ENCODE measurements at places on chromosomes 2 and 18. TPM values are rescaled to one million over a fixed set of nuclear protein-coding genes. Genes with fewer than 3 reads are reported as not detected.

Gene EPB41L3
- total RNA-seq: 0.18 TPM

Gene FSHR
- total RNA-seq: not detected

Gene SP110
- 3.0 TPM for total RNA-seq

Gene NGEF
- not detected for total RNA-seq

Gene ATP6V1B1
- 1.6 TPM for total RNA-seq

Gene VWA3B
- not detected for total RNA-seq

Gene ZSWIM2
- not detected for total RNA-seq

Gene NPPC
- total RNA-seq: 8.5 TPM

Gene CPO
- not detected for total RNA-seq

Gene TUBA3E
- total RNA-seq: not detected

- H3K4me1 ChIP-seq: no peaks in the 10 kb centered on the region
- H3K36me3 ChIP-seq: no peaks in the 10 kb centered on the region
- no peak for DNase-seq
- no peak overlapping the region for H3K27ac ChIP-seq
- no peaks in the 10 kb centered on the region for H3K27me3 ChIP-seq
Observed at GRCh38 chr2:172100935-172101820, 1.5 kb downstream of the DLX2 start.

DNA sequence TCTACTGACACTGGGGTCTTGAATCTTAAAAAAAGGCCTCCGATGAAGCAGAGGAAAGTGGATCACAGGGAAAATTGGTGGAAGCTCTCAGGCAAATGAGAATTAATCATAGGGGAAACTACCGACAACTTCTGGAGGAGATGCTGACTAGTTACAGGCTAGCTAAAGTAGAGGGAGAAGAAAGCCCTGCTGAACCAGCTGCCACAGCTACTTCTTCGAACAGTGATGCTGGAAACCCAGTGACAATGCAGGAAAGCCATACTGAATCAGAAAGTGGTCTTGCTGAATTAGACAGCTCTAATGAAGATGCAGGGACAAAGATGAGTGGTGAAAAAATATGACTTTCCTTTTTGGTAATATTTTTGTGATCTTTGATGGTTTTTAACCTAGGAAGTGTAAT, 44.9 kb upstream of the SLC3A1 start:
- H3K4me3 ChIP-seq: no peak overlapping the region
- no peak overlapping the region for H3K27ac ChIP-seq
- peaks cover 10% of the 10 kb centered on the region for H3K36me3 ChIP-seq
- peaks cover 11% of the 10 kb centered on the region for H3K4me1 ChIP-seq
- H3K27me3 ChIP-seq: no peaks in the 10 kb centered on the region
- no peak for DNase-seq

GRCh38 chr18:57210107-57210715, 63.3 kb downstream of the BOD1L2 start:
- H3K27me3 ChIP-seq: no peaks in the 10 kb centered on the region
- no peak overlapping the region for H3K27ac ChIP-seq
- H3K4me1 ChIP-seq: peaks cover 2% of the 10 kb centered on the region
- H3K36me3 ChIP-seq: no peaks in the 10 kb centered on the region
- DNase-seq: peak; percentile 31

- H3K27ac ChIP-seq: no peak overlapping the region
- H3K27me3 ChIP-seq: no peaks in the 10 kb centered on the region
- no peak overlapping the region for H3K4me3 ChIP-seq
- H3K4me1 ChIP-seq: no peaks in the 10 kb centered on the region
- H3K36me3 ChIP-seq: peaks cover 12% of the 10 kb centered on the region
Observed at GRCh38 chr2:241296767-241297166, 18.7 kb downstream of the HDLBP start.

DNA sequence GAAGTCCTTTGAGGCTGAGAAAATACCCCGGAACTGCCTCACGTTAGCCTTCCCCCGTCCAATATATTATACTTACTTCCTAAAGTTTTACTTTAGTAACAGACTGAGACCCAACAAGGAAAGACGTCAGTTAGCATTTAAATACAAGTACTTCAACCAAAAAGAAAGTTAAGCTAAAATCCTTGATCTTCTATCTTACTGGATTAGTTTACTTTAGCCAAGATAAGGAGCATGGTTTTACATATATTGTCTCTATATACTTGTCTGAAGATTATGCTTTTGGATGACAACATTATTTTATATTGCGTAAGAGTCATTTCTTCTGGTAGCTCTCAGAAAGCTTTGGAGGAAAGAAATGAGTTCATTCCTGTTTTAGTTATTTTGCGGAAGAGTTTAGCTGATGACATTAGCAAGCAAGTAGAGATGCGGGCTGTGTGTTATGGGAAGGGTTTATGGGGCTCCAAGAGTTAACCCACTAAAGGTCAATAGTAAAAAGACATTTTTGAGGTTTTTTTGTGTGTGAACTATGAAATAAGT, 532.9 kb downstream of the ZNF516 start:
- DNase-seq: no peak
- no peaks in the 10 kb centered on the region for H3K27me3 ChIP-seq
- no peak overlapping the region for H3K27ac ChIP-seq
- no peaks in the 10 kb centered on the region for H3K36me3 ChIP-seq
- no peaks in the 10 kb centered on the region for H3K4me1 ChIP-seq

GRCh38 chr2:57182916-57183315, 863.7 kb upstream of the VRK2 start:
- peak; percentile 13 for DNase-seq
- H3K4me3 ChIP-seq: no peak overlapping the region
- peak overlapping the region; percentile 50 for H3K27ac ChIP-seq
- H3K36me3 ChIP-seq: no peaks in the 10 kb centered on the region
- H3K4me1 ChIP-seq: peaks cover 43% of the 10 kb centered on the region

- peak; percentile 81 for DNase-seq
- peaks cover 13% of the 10 kb centered on the region for H3K4me1 ChIP-seq
- H3K27ac ChIP-seq: peak overlapping the region; percentile 92
- peak overlapping the region; percentile 50 for H3K4me3 ChIP-seq
- H3K36me3 ChIP-seq: no peaks in the 10 kb centered on the region
Observed at GRCh38 chr2:174593574-174594203, 3.9 kb downstream of the WIPF1 start.

DNA sequence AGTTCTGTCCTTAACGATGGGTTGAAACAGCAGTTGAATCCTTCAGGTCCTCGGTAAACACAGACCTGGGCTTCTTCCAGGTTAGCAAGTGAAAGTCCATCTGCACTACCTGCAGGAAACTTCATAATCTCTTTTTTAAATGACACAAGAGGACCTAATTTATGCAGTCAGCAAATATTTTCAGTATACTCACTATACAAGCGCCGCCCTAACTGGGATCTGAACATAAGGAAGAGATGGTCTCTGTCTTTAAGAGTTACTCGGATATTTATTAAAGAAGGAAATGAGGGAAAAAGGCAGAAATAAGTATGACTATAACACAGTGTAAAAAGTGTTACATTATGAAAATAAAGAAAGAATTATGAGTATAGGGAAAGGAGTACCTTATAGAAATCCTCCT, 103.3 kb downstream of the NBAS start:
- no peak for DNase-seq
- no peak overlapping the region for H3K27ac ChIP-seq
- peaks cover 22% of the 10 kb centered on the region for H3K36me3 ChIP-seq
- H3K4me3 ChIP-seq: no peak overlapping the region
- no peaks in the 10 kb centered on the region for H3K4me1 ChIP-seq
- H3K27me3 ChIP-seq: no peaks in the 10 kb centered on the region

DNA sequence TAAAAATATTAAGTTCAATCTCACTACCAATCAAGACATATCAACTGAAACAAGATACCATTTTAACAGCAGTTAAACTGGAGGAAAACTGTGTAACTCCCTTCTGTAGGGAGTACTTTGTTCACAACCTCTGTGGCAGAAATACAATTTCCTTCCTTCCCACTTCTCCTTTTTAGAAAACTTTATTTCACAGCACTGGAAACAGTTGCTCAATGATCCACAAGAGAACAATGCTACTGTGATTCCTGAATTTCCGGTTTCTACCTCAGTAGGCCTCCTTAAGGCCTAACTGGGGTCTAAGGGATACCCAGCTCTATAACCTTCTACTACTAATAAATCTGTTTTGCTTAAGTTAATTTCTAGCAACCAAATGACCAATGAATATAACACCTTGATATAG, 14.1 kb downstream of the TLK1 start:
- H3K4me1 ChIP-seq: no peaks in the 10 kb centered on the region
- no peaks in the 10 kb centered on the region for H3K36me3 ChIP-seq
- H3K27me3 ChIP-seq: no peaks in the 10 kb centered on the region
- no peak overlapping the region for H3K27ac ChIP-seq

DNA sequence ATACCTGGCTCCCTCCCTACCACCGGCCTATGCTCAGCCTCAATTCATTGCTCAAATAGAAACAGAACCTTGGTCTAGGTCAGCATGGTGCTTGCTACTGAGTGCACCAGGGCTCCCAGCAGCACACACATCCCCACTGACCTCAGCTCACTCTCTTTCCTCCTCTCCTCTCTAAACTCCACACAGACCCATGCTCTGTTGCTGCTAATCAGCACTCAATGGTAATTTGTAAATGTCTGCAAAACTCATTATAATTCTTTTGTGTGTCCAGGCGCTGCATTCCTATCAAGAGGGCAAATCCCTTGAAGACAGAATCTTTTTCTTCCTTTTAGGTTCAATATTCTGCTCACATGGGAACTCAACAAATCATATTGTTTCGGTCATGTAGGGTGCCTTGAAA, 382.2 kb downstream of the CLIP4 start:
- DNase-seq: no peak
- H3K27ac ChIP-seq: no peak overlapping the region
- peaks cover 4% of the 10 kb centered on the region for H3K36me3 ChIP-seq
- no peaks in the 10 kb centered on the region for H3K4me1 ChIP-seq

GRCh38 chr18:11985586-11985985, 4.3 kb downstream of the IMPA2 start:
- no peaks in the 10 kb centered on the region for H3K27me3 ChIP-seq
- H3K36me3 ChIP-seq: no peaks in the 10 kb centered on the region
- H3K27ac ChIP-seq: no peak overlapping the region

DNA sequence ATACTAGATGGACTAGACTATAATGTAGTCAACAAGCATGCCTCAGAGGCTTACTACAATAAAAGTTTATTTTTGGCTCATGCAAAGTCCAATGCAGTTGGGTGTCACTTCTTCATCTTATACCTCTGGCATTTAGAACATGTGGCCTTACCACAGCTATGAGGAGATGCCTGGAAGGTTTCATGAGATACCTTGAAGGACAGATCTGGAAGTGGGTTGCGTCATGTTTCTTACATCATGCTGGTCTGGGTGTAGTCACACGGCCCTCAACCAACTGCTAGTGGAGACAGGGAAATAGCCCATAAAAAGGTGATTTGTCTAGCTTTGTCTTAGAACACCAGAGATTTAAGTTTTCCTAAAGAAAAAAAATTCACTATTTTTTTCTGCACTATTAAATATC, 91.7 kb upstream of the MMADHC start:
- DNase-seq: no peak
- H3K4me1 ChIP-seq: no peaks in the 10 kb centered on the region
- no peaks in the 10 kb centered on the region for H3K36me3 ChIP-seq
- no peak overlapping the region for H3K4me3 ChIP-seq
- H3K27ac ChIP-seq: no peak overlapping the region

- H3K27me3 ChIP-seq: peaks cover 25% of the 10 kb centered on the region
- no peaks in the 10 kb centered on the region for H3K36me3 ChIP-seq
- no peak for DNase-seq
- no peak overlapping the region for H3K4me3 ChIP-seq
- no peaks in the 10 kb centered on the region for H3K4me1 ChIP-seq
Observed at GRCh38 chr2:238854246-238854645, 6.4 kb downstream of the TWIST2 start.

GRCh38 chr2:174292908-174293307, 41.8 kb upstream of the SP9 start:
- DNase-seq: no peak
- no peaks in the 10 kb centered on the region for H3K27me3 ChIP-seq
- no peak overlapping the region for H3K4me3 ChIP-seq
- no peaks in the 10 kb centered on the region for H3K36me3 ChIP-seq
- H3K4me1 ChIP-seq: no peaks in the 10 kb centered on the region

All from SJCRH30 (cell line).